Activated CD4-positive, CD25-positive, alpha-beta regulatory T cell (primary cell): ENCODE measurements at places on chromosomes 12 and 14.
A peak's percentile ranks its signal among the peaks of the same experiment; 100 is the strongest.

- no peak for DNase-seq
These were observed 482.8 kb downstream of the PRKD1 start for GRCh38 chr14:29444805-29445204.

- no peak for DNase-seq
These were observed 1.3 kb upstream of the TRIP11 start for GRCh38 chr14:92041203-92041602.

DNA sequence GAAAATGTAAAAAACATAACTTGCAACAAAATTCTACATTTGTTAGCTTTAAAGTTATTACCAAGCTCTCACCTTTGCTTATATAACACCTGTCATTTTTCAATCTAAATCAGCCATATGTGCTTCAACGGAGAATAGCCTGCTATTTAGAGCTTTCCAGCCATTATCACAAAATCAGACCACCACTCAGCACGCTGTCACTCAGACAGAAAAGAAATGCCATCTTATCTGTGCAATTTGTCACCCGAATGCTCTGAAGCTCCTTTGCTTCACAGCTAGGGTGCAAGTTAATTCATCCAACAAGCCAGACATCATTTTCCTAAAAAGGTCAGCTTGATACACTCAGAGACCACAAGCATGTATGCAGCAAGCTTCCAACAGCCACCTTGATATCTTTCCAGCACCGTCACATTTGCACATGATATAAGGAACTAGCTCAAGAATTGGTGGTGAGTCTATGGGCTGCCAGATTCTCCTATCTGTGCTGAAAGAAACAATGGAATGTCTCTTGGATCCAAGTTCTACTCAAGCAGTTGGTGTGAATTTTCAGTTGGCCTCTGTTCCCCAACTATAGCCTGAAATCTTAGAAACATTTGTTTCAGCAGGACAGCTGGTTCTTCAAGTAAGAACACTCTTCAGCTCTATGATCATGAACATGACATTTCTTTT is 20.0 kb upstream of the IFNG-AS1 start:
- DNase-seq, result no peak

GRCh38 chr12:89947437-89948270 is 239.0 kb upstream of the ATP2B1 start:
- DNase-seq, result no peak

- no peak for DNase-seq
These were observed 6.2 kb upstream of the CGRRF1 start for GRCh38 chr14:54503486-54503885.

DNA sequence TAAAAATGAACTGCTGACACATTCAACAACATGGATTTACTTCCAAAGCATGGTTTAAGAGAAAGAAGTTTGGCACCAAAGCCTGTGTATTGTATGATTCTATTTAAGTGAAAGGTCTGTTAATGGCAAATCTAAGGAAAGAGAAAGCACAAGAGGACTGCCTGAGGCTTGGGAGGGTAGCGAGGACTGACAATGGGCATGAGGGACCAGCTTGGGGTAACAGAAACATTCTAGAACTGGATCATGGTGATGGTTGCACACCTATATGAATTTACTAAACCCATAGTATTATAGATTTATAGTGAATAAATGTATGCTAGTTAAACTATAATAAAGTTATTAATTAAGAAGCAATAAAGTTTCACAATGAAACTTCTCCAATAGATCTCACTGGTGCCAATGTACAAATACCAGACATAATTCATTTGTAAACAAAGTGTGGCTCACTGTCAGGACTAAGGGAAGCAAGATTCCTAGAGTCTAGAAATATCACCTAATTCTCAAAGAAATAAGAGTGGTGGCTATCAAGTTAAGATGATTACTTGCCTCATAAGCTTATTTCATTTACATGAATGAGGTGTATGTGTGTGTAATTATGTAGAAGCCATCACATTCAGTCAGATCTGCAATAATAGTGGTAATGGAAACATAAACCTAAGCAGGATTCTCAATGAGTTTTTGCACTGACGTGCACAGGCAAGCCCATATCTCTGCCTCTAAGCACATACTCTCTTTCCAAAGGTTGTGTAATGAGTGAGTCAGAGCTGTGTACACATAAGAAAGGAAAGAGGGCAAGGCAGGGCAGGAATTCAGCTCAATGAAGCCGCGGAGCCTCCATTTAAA is 353.4 kb downstream of the KCNH5 start:
- DNase-seq, result no peak

DNA sequence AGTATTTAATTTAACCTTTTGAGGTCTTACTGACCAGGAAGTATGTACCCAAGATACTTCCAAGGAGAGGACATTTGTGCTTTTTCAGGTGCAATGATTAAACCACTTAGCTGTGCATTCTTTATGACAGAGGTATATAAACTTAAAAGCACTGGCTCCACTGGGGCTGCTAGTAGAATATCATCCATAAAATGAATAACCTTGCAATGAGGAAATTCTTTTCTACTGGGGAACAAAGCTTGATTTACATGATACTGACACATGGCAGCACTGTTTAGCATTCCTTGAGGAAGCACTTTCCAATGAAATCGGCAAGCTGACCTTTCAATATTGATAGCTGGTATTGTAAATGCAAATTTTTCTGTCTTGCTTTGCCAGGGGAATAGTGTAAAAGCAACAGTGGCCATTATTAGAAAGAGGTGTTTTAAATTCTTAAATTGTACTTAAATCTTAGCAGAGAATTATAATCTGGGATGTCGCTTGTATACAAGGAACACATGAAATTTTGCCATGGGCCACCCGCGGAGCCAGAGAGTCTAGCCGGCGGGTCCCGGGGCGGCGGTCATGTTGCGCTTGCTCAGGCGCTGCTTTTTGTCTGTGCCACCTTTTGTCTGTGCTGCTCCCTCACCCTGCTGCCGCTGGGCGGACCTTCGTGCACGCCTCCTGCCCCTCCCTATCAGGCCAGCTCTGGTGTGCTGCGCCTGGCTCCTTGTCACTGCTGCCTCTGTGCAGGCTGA is 20.9 kb upstream of the BLTP3B start:
- DNase-seq, result peak; percentile 18

DNA sequence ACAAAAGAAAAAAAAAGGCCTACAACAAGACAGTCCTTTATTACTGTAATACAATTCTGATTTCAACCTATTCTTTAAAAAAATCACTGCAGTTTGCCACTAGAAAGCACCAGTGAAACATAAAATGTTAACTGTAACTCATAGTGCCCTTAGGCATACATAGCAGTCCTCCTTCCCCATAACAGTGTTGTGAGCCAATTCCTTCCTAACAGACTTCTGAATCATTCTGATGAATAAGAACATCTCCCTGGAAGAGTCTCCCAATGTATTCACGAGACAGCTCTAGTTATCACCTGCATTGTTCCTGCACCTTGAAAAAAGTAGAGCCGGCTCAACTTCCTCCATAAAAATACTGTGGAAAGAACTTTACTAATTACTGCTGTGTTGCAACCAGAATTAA is 213.6 kb upstream of the FSCB start:
- no peak for DNase-seq

- DNase-seq, result no peak
These were observed 60.4 kb downstream of the SMUG1 start for GRCh38 chr12:54128416-54128815.

- no peak for DNase-seq
These were observed 104.0 kb downstream of the RIN3 start for GRCh38 chr14:92617581-92617980.

- peak; percentile 6 for DNase-seq
These were observed 25.5 kb downstream of the NKX2-8 start for GRCh38 chr14:36556811-36557433.

GRCh38 chr14:40004871-40005500 is 572.8 kb upstream of the FBXO33 start:
- DNase-seq, result no peak

- no peak for DNase-seq
These were observed 187.1 kb downstream of the KITLG start for GRCh38 chr12:88393017-88393767.

- no peak for DNase-seq
These were observed 9.4 kb upstream of the GPR68 start for GRCh38 chr14:91253795-91254323.

DNA sequence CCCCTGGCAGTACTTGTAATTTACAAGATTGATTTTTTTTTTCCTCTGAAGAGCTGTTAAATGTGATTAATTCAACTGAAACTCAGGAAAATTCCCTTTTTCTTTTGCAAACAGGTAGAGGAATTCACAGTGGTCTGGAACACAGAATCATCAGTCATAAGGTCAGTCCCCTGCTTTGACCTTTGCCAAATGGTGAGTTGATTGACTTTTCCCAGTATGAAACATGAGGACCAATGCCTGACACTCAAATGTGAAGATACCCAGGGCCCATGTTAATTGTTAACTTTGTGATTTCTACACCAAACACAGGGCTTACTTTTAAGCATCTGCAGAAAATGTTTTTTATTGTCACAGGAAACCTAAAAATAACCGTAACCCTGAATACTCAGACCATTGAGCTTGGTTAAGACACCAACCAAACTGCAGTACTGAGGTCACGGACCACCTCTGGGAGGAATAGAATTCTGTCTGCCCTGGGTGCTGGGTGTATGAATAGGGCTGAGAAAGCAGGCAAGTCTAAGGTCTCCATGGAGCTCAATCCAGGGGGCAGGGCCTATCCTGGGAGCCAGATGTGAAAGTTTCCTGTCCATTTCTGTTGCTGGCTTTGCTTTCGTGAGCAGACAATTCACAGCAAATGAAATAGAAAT is 192.4 kb downstream of the TMX1 start:
- no peak for DNase-seq

- DNase-seq, result no peak
These were observed 7.7 kb upstream of the CKAP4 start for GRCh38 chr12:106255493-106255892.

GRCh38 chr14:38669027-38669426 is 413.1 kb upstream of the CLEC14A start:
- DNase-seq, result no peak

GRCh38 chr14:68047906-68048305 is 228.3 kb downstream of the RAD51B start:
- no peak for DNase-seq

GRCh38 chr12:130703733-130704375 is 12.2 kb downstream of the RIMBP2 start:
- DNase-seq, result no peak

DNA sequence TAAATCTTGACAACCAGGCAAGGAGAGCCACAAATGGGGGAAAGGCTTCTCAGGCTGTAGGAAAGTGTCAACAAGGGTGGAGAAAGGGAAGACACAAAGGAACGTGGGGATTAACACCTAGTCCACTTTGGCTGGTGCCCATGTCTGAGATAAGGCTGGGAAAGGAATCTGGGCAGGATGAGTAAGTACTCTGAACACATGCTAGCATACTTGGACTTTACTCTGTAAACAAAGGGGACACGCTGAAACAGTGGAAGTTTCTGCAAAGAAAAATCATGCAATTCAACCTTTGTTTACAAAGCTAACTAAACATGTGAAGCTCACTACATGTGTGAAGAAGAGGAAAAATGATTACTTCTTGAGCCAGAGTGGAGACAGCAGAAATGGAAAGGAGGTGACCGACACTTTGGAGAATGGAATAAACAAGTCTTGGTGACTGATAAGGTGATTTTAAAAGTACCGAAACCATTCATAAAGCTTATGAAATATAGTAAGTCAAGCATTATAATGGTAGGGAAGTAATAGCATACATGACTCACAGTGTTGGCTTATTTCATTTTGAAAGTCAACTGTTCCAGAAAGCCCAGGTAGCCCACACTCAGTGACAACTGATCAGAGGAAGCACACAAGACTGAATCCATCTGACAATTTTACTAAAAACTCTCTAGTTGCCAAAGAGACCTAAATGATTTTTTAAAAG is 13.2 kb downstream of the CPNE8 start:
- no peak for DNase-seq

GRCh38 chr12:82595941-82596340 is 90.8 kb upstream of the TMTC2 start:
- no peak for DNase-seq

DNA sequence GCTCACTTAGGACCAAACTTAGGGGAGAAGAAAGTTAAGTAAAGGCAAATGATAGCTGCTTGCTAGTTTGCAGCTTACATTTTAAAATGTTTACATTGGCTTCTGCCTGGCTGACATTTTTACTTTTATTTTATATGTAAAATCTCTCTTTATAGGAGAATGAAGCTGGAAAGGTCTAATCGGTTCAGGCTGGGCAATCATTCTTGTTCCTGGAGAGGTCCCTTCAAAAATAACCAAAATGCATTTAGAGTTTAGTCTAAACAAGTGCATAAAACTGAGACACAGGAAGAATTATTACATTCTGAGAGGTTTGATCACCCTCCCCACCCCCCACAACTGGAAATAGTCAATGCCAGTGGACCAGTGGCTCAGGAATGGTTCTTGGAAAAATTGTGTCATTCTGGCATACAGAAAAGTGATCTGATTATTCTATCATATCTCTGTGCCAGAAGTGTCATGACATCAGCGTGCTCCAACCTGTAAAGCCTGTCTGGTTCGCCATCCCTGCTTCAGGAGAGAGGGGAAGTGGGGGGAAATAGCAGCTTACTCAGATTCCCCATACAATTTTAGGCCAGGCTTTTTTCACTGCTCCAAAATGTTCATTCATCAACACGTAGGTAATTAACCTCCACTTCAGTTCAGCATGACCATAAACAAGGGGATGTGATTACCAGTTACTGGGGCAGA is 4.2 kb downstream of the PRICKLE1 start:
- no peak for DNase-seq

GRCh38 chr12:62761658-62762057 is 173.3 kb downstream of the PPM1H start:
- DNase-seq, result no peak

GRCh38 chr12:28844718-28845117 is 304.4 kb upstream of the FAR2 start:
- no peak for DNase-seq

DNA sequence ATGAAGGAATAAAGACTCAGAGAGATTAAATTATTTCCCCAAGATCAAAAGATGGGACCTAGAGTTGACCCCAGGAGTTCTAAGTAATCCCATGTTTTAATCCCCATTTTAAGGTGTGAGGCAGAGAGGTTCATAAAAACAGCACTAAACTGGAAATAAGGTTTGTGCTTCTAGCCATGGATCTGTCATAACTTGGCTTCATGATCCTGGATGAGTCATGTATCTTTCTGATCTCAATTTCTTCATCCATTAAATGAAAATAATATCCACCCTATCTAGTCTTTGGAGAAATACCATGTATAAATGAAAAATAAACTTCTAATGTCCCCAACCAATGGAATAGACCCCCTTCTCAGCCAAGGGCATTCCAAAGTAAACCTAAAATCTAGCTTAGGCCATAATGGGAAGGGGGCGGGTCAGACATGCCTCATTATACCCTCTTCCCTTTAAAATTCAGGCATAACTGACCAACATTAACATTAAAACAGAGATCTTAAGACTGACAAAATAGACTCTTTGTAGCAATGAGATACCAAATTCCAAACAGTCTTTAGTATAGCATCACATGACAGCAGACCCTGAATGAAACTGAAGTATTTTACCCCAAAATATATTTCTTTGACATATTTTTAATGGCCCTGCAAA is 47.8 kb downstream of the SLC41A2 start:
- no peak for DNase-seq
